Choroid plexus epithelial cell (primary cell): ENCODE measurements at places on chromosomes 1 and 21.

DNA sequence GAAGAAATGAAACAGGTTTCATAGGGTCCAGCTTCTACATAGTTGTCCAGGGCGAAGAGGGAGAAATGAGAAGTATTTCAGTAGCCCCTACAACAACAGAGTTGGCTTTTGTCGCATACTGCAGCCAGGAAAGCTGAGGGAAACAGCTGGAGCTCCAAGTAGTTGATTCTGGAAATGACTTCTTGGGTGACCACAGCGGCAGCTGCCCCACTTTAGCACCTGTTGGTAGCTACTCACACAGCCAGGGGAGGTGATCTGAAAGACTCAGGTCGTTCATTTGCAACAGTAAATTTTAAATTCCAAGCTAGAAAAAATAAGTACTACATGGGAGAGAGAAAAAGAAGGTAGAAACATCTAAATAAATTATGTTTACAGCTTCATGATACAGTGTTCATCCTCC is 2.3 kb downstream of the TTC13 start:
- DNase-seq: no peak

- DNase-seq: peak; percentile 98
Measured at GRCh38 chr1:96362623-96363022, 359.0 kb upstream of the PTBP2 start.

DNA sequence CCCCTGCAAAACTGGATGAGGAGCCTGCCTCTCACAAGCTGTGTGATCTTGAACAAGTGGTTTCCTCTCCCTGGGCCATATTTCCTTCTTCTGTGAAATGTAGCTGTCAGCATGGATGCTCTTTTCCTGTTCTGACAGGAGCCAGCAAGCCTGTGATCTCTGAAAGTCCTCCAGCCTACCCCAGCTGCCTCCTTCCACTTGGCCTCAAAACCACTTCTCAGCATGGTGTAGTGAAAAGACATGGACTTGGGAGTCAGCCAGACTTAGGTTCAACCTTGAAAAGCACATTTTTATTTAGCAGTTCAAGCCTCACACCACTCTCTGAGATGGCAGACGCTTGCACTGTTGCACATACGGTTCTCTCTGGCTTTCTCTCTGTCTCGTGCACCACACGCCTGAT is 292.9 kb upstream of the DUSP10 start:
- peak; percentile 97 for DNase-seq

DNA sequence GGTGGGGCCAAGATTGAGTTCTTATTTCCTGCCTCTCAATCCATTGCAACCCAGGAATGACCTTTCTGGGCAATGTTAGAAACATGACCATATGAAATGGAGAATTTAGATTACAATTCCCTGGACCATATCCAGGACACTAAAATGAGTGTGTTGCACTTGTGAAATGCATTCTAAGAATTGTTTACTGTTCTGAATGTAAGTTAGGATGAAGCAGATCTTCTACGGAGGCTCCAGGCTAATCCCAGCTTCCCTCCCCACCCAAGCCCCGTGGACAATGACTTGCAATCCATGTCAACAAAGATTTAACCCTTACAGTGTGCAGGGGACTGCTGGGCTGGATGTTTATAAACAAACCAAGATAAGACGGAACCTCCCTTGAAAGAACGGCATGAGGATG is 31.7 kb upstream of the HAO2 start:
- DNase-seq: peak; percentile 57

DNA sequence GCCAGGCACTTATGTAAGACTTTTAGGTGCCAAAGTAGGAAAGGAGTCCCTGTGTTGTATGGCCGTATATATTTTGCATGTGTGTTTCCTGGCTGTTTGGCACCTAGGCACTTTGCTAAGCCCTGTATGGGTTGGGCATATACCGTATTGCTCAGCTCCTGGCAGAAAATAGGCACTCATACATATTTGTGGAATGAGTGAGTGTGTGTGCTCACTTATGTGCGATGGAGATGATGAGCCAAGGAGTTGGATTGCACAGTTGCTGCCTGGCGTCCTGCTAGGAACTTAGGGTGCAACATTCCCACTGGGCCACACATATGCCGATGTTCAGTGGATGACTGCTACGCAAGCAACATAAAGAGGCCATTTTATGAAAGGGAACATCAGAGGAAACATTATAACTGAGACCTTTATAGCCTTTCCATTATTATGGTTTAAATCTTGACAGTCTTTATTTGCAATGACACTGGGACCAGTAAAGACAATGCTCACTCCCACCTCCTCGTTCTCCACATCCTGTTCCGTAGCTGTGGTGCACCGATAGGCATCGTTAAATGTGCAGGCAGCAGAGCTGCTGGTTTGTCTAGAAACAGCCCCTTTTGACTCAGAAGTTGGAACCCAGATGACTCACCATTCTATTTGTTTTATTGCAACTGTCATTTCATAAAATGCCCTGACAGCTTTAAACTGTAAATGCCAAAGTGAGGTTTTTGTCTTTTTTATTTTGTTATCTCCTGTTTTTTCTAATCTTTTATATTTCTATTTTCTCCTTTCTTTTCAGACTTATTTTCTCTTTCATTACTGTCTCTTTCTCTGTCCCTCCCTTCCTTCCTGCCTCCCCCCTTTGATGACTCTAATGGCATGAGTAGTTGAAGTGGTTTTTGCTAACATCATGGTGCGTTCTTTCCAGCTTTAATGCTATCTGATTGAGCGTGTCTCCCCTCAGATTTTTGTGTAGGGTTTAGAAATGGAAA is 36.1 kb downstream of the PEX14 start:
- peak; percentile 79 for DNase-seq

DNA sequence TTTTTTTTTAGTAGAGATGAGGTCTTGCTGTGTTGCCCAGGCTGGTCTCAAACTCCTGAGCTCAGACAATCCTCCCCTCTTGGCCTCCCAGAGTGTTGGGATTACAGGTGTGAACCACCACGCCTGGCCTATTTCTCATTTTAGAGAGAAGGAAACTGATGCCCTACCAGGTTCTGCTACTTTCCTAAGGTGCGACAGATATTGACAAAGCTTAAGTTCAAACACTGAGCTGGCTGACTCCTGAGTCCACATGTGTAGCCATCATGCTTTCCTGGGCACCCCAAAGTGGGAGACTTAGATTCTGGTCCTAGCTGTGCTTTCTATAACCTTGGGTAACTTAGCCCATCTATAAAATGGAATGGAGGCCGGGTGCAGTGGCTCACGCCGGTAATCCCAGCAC is 5.1 kb upstream of the TMEM222 start:
- DNase-seq: no peak

- DNase-seq: peak; percentile 93
Measured at GRCh38 chr21:34846601-34847112, 177.9 kb downstream of the CLIC6 start.

DNA sequence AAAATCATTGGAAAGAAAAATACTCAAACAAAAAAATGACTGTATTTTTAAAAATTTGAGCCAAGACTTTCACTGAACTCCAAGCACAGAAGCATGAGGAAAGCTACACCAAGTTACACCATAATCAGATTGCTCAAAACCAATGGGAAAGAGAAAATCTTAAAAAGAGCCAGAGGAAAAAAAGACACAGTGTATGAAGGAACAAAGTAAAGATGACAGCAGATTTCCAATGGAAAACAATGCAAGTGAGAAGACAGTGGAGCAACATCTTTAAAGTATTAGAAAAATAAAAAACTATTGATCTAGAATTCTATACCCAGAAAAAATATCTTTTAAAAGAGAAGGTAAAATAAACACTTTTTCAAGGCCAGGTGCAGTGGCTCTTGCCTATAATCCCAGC is 147.8 kb upstream of the ZBTB40 start:
- no peak for DNase-seq

GRCh38 chr1:15833069-15833679 is 14.3 kb upstream of the SPEN start:
- DNase-seq: no peak
